ENCODE measurements at places on chromosomes 12 and 14.
A peak's percentile ranks its signal among the peaks of the same experiment; 100 is the strongest.

DNA sequence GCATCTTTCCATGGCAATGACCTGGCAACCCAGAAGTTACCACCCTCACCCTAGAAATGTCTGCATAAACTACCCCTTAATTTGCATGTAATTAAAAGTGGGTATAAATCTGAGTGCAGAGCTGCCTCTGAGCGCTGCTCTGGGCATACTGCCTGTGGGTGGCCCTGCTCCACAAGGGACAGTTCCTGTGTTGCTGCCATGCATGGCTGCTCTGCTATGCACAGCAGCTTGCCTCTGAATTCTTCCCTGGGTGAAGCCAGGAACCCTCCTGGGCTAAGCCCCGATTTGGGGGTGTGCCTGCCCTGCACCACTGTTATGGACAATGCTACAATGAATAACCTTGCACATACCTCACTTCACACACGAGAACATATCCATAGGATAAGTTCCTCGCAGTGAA is 35.7 kb upstream of the GPR132 start:
- no peak for DNase-seq

- DNase-seq: no peak
Observed at GRCh38 chr14:74211945-74212580, 27.2 kb upstream of the VSX2 start.

- DNase-seq: peak; percentile 19
Observed at GRCh38 chr12:55681142-55682077, 26.3 kb downstream of the ITGA7 start.

DNA sequence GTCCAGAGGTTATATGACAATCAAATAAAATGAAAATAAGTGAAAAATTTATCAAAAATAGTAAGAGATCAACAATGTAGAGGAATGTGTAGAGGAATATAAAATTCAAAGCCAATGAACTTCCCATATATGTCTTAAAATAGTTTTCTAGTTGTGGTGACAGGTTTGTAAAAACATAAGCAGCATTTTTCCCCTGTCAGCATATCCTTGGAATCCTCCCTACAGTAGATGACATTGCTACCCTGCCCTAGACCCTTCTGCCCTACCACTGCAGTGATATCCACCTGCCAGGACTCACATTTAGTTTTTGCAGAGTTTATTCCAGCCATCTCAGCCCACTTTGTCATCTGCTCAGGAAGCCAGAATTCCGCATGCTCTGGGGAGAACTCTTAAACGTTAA is 842.0 kb downstream of the RPS29 start:
- no peak for DNase-seq

GRCh38 chr12:88681271-88681670 is 101.0 kb upstream of the KITLG start:
- no peak for DNase-seq

- no peak for DNase-seq
Observed at GRCh38 chr14:31884776-31885379, 192.2 kb upstream of the ARHGAP5 start.

- no peak for DNase-seq
Observed at GRCh38 chr14:55819610-55820304, 239.8 kb downstream of the KTN1 start.

- no peak for DNase-seq
Observed at GRCh38 chr12:107355004-107355565, 261.7 kb upstream of the CRY1 start.

Measured in DMS79 treated with DMSO at 0.1 percent for 48 hours (cell line).